ENCODE measurements at places on chromosomes 1 and 21. TPM values are rescaled to one million over a fixed set of nuclear protein-coding genes. Genes with fewer than 3 reads are reported as not detected.

The RAB7B gene
- total RNA-seq, result not detected

The OR14K1 gene
- total RNA-seq, result not detected

The PGBD5 gene
- 2.4 TPM for total RNA-seq

The KRTAP10-5 gene
- total RNA-seq, result not detected

The KRTAP19-3 gene
- not detected for total RNA-seq

The PTGS2 gene
- total RNA-seq, result 24.2 TPM

The ADAMTS4 gene
- total RNA-seq, result 0.32 TPM

The CTPS1 gene
- total RNA-seq, result 63.7 TPM

The SLC45A1 gene
- 0.44 TPM for total RNA-seq

The ICOSLG gene
- total RNA-seq, result 13.5 TPM

The RIMS3 gene
- total RNA-seq, result 3.1 TPM

The NR1I3 gene
- total RNA-seq, result not detected

The S100B gene
- not detected for total RNA-seq

The TBX15 gene
- not detected for total RNA-seq

The FCMR gene
- not detected for total RNA-seq

The PLA2G2D gene
- total RNA-seq, result not detected

The RHCE gene
- total RNA-seq, result 0.30 TPM

The CLIC6 gene
- total RNA-seq, result not detected

The CD5L gene
- total RNA-seq, result not detected

The MAD2L2 gene
- total RNA-seq, result 49.9 TPM

The CELA3B gene
- not detected for total RNA-seq

The ACTA1 gene
- total RNA-seq, result 5.1 TPM

The TMEM82 gene
- total RNA-seq, result 2.7 TPM

The PLOD1 gene
- total RNA-seq, result 89.3 TPM

The TFF1 gene
- total RNA-seq, result 9.8 TPM
